Spleen (tissue), 13 donors: ENCODE measurements at places on chromosomes 2 and 18.

- H3K27ac ChIP-seq, result no peak overlapping the region
- H3K36me3 ChIP-seq, result peaks cover 33% of the 10 kb centered on the region
- no peak overlapping the region for H3K4me3 ChIP-seq
These were observed 94.0 kb upstream of the ACVR1C start for GRCh38 chr2:157722580-157723234.

DNA sequence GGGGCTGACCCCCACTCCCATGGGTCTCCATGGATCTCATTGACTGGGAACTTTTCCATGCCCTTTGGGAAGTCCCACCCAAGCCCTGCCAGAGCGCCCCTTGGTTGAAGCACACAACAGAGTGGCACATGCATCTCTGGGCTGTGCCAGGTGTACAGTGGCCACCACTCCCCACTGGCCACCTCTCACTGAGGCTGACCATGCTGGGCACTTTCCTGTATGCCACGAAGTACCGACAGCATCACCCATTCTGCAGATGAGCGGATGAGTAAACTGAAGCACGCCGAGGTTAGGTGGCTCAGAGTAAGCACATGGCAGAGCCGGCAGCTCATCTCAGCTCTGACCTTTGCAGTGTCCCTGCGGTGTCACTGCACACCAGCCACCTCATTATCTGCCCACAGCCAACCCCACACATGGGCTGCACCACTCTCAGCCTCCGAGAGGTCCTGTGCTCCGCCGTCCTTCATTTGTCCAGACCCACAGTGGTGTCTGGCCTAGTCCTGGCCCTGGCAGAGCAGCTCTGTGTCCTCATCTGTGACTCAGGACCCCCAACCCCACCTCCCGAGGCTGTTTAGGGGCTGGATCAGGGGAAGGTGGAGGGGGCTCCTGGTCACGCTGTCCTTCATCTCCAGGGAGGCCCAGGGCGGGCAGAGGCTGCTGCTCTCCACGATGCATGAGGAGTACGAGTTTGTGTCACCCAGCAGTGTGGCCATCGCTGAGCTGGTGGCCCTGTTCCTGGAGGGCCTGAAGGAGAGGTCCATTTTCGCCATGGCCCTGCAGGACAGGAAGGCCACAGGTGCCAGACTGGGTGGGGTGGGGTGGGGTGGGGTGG lies 18.0 kb upstream of the GPR17 start:
- DNase-seq, result peak; percentile 75
- H3K4me1 ChIP-seq, result peaks cover 58% of the 10 kb centered on the region
- H3K36me3 ChIP-seq, result peaks cover 27% of the 10 kb centered on the region
- no peak overlapping the region for H3K4me3 ChIP-seq
- H3K27ac ChIP-seq, result no peak overlapping the region

- H3K27ac ChIP-seq, result no peak overlapping the region
- H3K36me3 ChIP-seq, result no peaks in the 10 kb centered on the region
- H3K27me3 ChIP-seq, result no peaks in the 10 kb centered on the region
- H3K4me3 ChIP-seq, result no peak overlapping the region
- no peaks in the 10 kb centered on the region for H3K4me1 ChIP-seq
These were observed 442.6 kb upstream of the LRATD1 start for GRCh38 chr2:14189929-14190328.

DNA sequence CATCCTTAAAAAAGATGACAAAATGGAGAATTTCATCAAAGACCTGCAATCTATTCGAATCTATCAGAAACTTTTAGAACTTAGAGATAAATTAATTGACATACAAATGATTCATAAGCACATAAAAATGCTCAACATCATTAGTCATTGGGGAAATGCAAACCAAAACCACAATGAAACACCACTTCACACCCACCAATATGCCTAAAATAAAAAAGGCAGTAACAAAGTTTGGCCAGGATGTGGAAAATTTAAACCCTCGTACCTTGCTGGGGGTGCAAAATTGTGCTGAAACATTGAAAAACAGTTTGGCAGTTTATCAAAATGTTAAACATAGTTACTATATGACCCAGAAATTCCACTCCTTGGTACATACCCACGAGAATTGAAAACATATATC lies 11.5 kb upstream of the EIF2AK3 start:
- no peaks in the 10 kb centered on the region for H3K36me3 ChIP-seq
- H3K27me3 ChIP-seq, result no peaks in the 10 kb centered on the region
- no peaks in the 10 kb centered on the region for H3K4me1 ChIP-seq
- no peak overlapping the region for H3K4me3 ChIP-seq
- no peak overlapping the region for H3K27ac ChIP-seq
- DNase-seq, result no peak

DNA sequence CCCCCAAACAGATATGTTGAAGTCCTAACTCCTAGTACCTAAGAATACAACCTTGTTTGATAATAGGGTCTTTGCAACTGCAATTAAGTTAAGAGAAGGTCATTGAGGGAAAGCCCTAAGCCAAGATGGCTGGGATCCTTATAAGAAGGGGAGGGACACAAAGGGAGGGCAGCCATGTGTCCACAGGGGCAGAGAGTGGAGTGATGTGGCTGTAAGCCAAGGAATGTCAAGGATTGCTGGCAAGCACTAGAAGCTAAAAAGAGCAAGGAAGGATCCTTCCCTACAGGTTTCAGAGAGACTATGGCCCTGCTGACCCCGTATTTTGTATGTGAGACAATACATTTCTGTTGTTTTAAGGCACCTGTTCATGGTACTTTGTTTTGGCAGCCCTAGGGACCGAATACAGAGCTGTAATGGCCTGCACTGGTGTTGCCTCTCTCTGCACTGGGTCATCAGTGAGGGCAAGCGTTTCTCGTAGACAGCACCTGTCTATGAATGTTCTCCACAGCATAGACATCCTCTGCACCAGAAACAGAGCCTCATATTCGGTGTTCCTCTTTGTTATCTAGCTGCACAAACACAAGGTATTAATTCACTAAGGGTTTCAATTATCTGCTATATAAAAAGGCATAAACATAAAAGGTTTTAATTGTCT lies 75.4 kb upstream of the AQP4 start:
- H3K27me3 ChIP-seq, result no peaks in the 10 kb centered on the region
- no peak overlapping the region for H3K27ac ChIP-seq
- H3K4me1 ChIP-seq, result no peaks in the 10 kb centered on the region

DNA sequence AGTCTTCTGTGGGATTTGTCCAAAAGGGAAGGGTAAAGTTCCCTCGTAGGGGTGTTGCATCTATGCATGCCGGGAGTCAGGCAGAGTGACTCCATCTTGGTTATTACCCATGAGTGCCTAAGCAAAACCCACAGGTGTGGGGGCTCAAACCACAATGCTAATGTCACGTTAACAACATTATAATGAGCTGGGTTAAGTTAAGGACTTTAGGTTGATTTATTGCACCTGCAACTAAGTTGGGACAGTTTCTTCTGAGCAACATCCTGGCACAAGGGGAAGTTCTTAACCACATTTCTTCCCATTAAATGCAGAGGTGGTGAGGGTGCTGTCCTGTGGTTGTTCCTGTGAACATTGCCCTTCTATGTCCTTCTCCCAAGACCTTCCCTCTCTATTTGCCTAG lies 1596.8 kb upstream of the SLC39A10 start:
- H3K36me3 ChIP-seq, result no peaks in the 10 kb centered on the region
- no peak overlapping the region for H3K27ac ChIP-seq
- H3K4me3 ChIP-seq, result no peak overlapping the region
- no peak for DNase-seq
- H3K4me1 ChIP-seq, result no peaks in the 10 kb centered on the region

DNA sequence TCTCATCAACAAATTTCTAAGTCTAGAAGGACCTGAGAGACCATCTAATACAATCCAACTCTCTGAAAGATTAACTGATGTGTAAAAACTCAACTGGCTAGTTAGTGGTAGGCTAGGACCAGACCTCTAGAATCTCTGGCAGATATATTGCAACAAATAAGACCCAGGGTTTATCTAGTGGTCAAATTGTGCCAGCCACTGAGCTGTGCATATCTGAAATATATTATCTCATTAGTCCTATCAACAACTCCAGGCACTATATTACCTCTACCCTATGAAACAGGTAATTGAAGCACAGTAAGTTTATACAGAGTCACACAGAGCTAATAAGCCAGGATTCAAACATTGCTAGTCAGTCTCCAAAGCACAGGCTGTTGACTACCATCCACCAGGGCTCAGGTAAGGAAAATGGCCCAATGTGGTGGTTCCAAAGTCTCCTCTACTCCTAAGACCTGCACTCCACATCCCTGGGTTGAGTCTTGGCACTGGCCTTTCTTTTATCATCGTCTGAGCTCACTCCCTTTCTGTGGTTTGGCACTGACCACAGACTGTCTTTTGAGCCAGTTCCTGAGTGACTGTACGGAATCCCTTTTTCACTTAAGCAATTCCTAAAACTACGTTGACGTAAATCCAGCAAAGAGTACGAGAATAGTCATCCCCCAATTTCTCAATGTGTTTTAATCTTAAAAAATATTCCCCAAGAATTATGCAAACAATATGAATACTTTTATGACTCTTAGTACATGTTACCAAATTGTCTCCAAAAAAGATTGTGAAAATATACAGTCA lies 11.9 kb upstream of the PID1 start:
- no peaks in the 10 kb centered on the region for H3K4me1 ChIP-seq
- H3K27ac ChIP-seq, result no peak overlapping the region
- no peak for DNase-seq
- H3K4me3 ChIP-seq, result no peak overlapping the region
- H3K36me3 ChIP-seq, result no peaks in the 10 kb centered on the region

- no peaks in the 10 kb centered on the region for H3K27me3 ChIP-seq
- no peak for DNase-seq
- no peak overlapping the region for H3K4me3 ChIP-seq
These were observed 160.9 kb downstream of the RDH14 start for GRCh38 chr2:18399601-18400000.

- no peaks in the 10 kb centered on the region for H3K27me3 ChIP-seq
- H3K4me1 ChIP-seq, result no peaks in the 10 kb centered on the region
- no peaks in the 10 kb centered on the region for H3K36me3 ChIP-seq
- H3K4me3 ChIP-seq, result no peak overlapping the region
These were observed 799.6 kb downstream of the KCNJ3 start for GRCh38 chr2:155498106-155498505.

GRCh38 chr2:55776479-55776878 lies 82.8 kb upstream of the PNPT1 start:
- H3K36me3 ChIP-seq, result no peaks in the 10 kb centered on the region
- peaks cover 13% of the 10 kb centered on the region for H3K4me1 ChIP-seq
- H3K27ac ChIP-seq, result no peak overlapping the region
- H3K27me3 ChIP-seq, result no peaks in the 10 kb centered on the region

GRCh38 chr18:79718126-79718525 lies 38.5 kb downstream of the CTDP1 start:
- H3K4me3 ChIP-seq, result no peak overlapping the region
- H3K27ac ChIP-seq, result no peak overlapping the region
- no peaks in the 10 kb centered on the region for H3K27me3 ChIP-seq
- no peaks in the 10 kb centered on the region for H3K36me3 ChIP-seq
- no peaks in the 10 kb centered on the region for H3K4me1 ChIP-seq
